ENCODE measurements at places on chromosomes 1 and 21.

GRCh38 chr1:63792152-63792551 lies 18.3 kb downstream of the ROR1 start:
- DNase-seq = no peak

GRCh38 chr1:185520188-185520920 lies 203.3 kb upstream of the IVNS1ABP start:
- DNase-seq = no peak

- DNase-seq = no peak
Observed at GRCh38 chr1:107842241-107842640, 122.7 kb downstream of the VAV3 start.

- DNase-seq = no peak
Observed at GRCh38 chr1:32904797-32905196, 3.6 kb upstream of the TMEM54 start.

DNA sequence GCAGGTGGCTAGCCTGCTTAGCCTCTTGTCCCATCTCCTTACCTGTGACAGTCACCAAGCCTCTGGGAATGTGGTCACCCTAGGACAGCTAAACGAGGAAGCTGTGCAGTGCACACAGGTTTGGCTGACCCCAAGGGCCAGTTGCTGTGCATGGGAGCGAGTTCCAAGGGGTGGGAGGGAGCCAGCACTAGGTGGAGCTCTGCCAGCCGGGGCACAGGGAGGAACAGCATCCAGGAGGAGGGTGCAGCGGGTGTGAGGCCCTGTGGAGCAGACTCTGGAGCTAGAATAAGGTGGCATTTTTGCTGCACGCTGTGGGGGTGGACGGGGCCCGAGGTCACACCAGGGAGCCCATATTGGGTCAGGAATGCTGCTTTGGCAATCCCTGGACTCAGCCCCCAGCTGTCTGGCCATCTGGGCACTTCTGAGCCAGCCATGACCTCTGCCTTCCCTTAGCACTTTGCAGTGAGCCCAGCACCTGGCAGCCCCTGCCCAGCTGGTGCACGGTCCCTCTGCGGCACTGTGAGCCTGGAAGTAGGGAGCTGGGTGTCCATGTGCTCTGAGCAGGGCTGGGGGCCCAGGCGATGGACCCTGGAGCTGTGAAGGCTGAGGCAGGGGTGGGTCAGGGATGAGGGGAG lies 8.7 kb downstream of the PDXK start:
- DNase-seq = no peak

DNA sequence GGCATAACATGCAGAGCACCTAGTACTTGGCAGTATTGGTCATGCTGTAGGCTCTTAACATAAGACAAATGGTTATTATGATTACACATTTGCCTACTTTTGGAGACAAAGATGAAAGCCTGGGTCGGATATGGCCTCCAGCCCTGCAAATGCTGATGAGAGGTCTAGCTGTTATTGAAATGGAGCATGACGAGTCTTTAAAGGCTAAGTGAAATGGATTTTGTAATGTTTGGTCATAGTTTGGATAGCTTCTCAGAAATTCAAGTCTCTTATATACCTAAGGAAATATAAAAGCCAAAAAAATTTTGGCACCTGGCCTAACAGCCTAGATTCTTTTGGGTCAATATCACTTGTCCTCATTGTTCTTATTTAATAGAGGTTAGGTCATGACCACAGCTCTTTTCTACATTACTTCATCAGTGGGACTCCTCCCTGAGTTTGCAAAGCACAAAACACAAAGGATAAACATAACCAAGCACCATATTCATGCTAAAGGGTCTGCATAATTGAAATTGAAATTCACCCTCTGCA lies 69.2 kb upstream of the WLS start:
- DNase-seq = peak; percentile 34

GRCh38 chr1:110308247-110308646 lies 30.9 kb upstream of the RBM15 start:
- DNase-seq = no peak

DNA sequence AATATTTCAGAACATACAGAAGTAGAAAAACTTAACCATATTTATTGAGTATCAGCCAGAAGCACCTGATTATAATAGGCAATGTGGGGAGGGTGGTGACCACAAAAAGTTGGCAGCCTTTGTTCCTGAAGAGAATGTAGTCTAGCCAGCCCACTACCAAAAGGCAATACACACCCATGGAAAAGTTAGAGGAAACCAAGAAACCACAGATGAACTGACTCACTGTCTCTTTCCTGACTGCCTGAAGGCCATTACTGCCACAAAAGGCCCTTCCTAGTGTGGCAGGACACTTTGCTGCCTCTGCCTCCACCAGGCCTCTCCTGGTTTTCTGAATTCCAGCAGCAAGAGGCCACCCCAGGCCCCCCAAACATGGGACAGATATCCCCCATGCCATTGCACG lies 14.6 kb upstream of the PROX1 start:
- DNase-seq = no peak

DNA sequence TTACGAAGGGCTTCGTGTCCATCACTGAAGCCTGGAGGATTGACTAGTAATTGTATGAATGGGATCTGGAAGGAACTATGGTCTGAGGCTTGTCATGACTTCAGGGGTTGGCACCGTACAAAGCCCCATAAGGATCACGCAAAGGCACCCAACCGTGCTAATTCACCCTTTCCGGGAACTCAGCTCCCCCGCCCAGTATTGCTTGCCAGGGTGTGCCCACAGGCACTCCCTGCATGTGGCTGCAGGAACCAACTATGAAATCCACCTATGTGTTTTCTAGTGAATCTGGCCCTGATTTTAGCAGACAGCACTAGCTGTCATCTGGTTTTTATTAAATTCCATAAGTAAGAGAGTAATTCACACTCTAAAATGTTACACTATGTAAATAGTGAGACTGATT lies 139.2 kb downstream of the TM2D1 start:
- DNase-seq = no peak

DNA sequence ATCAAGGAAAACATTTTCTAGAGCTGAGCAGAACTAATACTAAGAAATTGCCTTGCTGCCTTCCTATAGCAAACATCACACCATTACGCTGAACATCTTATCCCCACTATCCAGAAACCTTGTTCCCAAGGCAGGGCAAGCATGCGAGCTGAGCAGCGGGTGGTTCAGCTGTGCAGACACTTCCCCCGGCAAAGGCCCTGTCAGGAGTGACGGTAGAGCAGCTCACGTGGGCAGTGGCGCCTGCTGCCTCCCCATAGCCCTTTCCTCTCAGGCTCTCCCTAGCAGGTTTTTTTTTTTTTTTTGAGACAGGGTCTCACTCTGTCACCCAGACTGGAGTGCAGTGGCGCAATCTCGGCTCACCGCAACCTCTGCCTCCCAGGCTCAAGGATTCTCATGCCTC lies 13.7 kb upstream of the ANGPTL7 start:
- no peak for DNase-seq

GRCh38 chr1:150973836-150974579 lies 627 bp downstream of the CERS2 start:
- DNase-seq = no peak

GRCh38 chr1:32743380-32744070 lies 41.0 kb upstream of the SYNC start:
- no peak for DNase-seq

- DNase-seq = peak; percentile 99
Observed at GRCh38 chr1:41101950-41102607, 80.6 kb upstream of the SLFNL1 start.

DNA sequence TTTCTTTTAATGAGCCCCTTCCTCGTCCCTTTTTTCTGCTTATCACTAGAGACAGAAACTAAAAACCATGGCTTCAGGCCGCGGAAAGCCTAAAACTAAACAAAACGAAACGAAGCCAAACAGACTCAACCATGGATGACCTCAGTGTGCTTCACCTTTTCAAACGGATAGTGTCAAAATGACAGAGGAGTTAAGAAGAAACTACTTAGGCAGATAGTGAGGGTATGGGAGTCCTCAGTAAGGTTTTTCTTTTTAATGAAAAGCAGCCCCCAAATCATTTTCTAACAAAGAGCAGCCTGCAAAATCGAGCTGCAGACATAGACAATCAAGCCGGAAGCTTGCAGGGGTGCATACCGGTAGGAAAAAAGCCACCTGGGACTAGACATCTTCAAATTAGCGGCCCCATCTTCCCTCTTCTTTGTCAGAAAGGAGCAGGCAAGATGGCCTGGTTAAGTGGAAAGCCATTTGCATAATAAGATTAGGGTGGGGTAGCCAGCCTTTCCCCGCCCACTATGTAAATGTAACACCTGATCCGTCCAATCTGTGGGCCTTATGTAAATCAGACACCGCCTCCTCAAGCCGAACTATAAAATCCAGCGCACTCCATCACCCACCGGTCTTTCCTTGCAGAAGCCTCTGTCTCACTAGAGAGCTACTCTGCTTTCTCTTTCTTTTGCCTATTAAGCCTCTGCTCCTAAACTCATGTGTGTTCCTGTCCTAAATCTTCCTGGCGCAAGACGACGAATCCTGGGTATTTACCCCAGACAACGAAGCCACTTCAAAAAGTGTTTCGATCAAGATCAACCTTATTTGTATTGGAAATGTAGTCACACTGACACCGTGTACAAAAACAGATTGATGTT lies 6.2 kb upstream of the ERO1B start:
- peak; percentile 80 for DNase-seq

DNA sequence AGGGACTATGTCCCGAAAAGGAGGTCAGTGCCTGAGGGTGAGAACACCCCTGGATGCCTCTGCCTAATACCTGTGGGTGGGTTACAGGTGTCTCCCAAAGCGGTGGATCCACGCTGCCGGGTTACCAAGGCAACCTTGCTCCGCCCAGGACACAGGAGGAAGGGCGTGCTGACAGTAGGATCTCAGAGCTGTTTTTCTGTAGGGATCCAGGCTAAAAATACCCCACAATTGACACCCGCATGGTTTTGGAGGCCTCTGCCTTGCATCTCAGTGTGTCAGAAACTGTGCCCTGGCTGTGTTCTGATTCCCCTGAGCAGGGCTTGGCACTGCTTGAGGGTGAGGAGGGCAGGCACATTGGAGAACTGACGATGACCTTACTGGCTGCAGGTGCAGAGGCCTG lies 118.0 kb downstream of the IER5 start:
- no peak for DNase-seq

DNA sequence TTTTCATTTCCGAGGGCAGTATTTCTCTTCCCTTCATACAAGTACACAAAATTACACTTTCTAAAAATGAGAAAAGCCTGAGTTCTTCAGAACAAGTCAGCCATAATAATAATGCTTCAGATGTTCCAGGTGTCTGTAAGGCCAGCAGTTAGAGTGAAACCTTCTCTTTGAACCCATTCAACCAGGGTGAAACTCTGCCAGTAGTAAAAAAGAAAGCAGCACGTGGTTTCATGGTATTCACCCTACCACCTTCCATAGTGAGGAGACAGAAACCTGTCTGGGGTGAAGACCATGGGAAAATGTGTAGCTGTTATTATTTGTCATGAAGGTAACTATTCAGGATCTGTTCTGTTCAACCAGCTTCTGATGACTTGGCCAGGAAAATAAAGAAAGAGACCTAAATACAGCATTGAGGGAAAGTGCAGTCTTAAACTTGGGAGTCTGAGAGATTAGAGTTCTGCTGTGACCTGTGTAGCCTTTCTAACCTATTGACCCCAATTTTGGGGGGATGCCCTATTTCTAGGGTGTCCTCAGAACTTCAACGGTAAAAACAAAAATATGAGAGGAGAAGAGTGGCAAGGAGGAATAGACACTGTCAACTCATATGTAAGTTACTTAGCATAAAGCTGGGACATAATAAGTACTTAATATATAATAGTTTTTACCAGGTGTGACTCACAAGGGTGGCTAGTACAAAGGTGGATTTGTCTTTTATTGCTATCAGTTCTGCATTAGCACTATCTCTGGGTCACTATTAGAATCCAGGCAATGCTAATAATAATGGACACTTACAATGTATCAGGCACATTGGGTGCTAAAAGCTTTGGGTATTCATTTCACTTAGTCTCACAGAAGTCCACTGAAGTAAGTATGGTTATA lies 70.0 kb upstream of the TNFSF4 start:
- DNase-seq = no peak

DNA sequence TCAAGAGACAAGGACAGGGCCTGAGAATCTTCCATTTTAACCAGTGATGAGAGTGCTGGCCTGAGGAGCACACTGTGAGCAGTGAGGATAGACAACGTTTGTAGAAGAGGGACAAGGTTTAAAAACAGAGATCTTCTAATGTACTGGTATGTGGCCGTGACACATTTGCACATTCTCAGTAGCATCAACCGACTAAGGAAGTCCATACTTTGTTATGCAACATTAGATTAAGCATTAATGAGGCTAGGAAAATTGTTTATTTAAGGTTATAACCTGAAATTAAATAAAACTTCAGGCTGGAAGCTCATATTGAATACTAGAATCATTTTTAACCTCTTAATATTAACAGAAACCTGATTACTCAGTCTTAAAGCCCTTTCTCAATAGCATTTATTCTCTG lies 99.0 kb downstream of the SLC45A1 start:
- no peak for DNase-seq

- DNase-seq = no peak
Observed at GRCh38 chr1:163673759-163674151, 352.0 kb downstream of the NUF2 start.

DNA sequence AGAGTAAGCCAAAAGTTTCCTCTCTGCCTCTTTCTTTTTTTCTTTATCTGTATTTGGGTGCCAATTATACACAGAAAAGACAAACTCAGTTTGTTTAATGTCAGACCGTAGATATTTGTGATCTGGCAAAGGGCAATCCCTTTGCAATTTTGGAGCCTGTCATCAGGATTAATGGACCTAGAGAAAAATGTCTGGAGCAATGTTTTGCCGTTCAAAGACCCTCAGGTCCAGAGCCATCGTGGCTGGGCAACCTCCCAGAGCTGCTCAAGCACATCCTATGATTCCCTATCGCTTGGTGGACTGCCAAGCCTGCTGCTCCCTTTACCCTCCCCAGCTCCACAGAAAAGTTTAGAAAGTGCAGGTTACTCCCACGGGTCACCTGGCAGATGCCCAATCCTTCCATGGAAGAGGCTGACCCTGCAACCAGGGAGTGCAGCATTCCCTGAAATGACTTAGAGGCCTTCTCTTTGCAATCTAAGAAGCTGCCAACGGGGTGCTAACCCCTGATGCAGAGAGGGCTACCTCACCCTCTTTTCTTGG lies 112.5 kb upstream of the NGF start:
- no peak for DNase-seq

DNA sequence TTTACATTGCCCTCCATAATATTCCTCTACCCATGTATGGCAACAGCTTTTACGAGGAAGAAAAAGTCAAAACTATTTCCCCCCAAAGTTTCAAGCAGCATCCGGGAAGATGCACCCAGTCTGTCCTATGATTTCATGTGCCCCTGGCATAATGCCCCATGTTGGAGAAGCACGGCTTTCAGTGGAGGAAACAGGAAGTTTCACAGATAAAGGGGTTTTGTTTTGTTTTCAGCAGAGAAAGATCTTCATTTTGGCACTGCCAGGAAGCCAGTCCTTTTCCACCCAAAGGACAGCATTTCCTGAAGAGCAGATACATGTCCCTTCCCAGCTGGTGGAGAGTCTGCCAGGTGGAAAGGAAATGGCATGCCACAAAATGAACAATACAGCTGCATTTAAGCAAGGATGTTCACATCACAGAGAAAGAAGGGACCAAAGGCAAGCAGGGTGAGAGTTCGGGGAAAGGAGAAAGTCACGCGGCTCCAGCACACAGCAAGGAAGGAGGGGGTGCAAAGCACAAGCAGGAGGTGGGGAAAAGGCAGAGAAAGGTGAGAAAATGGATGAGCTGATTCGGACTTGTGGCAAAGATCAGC lies 95.3 kb upstream of the HIVEP3 start:
- DNase-seq = peak; percentile 81

Data from NCI-H2029 treated with DMSO at 0.1 percent for 48 hours (cell line).